ENCODE measurements at places on chromosomes 13 and 19.

GRCh38 chr13:38462605-38463004 is 113.0 kb downstream of the UFM1 start:
- no peak for DNase-seq

DNA sequence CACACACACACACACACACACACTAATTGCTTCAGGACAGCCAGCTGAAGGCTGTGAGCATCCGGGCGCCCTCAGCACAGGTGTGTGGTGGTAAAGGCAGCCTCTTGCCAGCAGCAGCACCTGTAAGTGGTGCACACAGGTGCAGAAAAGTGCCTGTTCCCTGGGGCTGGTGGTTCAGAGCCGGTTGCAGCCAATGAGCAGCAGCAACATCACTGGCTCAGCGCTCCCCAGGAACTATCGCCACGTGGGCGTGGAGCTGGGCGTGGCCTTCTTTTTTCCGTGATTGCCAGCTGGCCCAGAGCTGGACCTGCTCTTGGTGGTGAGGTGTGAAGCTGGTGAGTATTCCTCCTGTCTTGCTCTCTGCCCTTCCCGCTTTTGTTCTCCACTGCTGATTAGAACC is at the start of gene NLRP5:
TSS of gene NLRP5 (plus strand) at position 289 of the 400 bp plus-strand sequence.
- DNase-seq: no peak

DNA sequence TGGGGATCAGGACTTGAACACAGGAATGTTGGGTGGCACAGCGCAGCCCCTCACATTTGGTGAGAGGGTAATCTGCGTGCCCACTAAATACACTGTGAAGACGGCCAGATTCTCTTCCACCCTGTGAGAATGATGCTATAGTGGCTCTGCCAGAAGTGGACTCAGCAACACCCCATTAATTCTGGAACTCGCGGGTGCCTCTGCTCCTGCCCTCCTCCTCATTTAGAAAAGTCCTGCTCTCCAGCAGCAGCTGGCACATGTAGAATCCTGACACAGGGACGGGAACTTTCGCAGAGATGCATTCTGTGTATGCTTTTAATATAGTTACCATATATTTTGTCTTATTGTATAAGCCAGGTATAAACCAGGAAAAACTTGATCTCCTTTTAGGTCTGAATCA is 57.3 kb downstream of the EFNB2 start:
- no peak for DNase-seq

- DNase-seq: no peak
These were observed 350.1 kb downstream of the LIG4 start for GRCh38 chr13:107865318-107865575.

GRCh38 chr13:106377931-106378662 is 157.4 kb downstream of the EFNB2 start:
- no peak for DNase-seq

DNA sequence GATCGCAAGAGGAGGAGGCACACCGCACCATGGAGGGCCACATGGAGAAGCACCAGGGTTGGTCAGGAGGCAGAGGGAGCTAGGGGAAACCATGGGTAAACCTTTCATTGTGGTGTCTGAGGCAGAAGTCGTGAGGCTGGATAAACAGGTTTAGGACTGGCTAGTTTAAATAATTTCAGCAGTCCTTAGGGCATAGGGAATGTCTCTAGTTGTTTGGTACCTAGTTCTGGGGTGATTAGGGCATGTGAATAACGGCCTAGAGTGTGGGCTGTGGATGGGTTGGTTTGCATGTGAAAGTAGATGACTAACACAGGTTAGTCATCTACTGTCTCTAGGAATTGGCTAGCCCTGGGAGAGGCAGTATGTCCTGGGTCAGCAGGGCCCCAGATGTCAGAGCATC is 102.3 kb downstream of the STOML3 start:
- DNase-seq: peak; percentile 14

DNA sequence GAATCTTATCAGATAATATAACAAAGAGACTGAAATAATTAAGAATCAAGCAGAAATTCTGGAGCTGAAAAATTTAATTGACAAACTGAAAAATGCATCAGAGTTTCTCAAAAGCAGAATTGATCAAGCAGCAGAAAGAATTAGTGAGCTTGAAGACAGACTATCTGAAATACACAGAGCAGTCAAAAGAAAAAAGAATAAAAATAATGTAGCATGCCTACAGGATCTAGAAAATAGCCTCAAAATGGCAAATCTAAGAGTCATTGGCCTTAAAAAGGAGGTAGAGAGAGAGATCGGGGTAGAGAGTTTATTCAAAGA is 39.2 kb downstream of the CAB39L start:
- DNase-seq: no peak

- DNase-seq: no peak
These were observed 85.5 kb downstream of the ELF1 start for GRCh38 chr13:40933508-40934204.

All from HFF-Myc (cell line).